ACHN (cell line): ENCODE measurements at places on chromosomes 2 and 18.
A peak's percentile ranks its signal among the peaks of the same experiment; 100 is the strongest.

GRCh38 chr18:76054156-76054555, 440.9 kb downstream of the ZNF516 start:
- no peak for DNase-seq

DNA sequence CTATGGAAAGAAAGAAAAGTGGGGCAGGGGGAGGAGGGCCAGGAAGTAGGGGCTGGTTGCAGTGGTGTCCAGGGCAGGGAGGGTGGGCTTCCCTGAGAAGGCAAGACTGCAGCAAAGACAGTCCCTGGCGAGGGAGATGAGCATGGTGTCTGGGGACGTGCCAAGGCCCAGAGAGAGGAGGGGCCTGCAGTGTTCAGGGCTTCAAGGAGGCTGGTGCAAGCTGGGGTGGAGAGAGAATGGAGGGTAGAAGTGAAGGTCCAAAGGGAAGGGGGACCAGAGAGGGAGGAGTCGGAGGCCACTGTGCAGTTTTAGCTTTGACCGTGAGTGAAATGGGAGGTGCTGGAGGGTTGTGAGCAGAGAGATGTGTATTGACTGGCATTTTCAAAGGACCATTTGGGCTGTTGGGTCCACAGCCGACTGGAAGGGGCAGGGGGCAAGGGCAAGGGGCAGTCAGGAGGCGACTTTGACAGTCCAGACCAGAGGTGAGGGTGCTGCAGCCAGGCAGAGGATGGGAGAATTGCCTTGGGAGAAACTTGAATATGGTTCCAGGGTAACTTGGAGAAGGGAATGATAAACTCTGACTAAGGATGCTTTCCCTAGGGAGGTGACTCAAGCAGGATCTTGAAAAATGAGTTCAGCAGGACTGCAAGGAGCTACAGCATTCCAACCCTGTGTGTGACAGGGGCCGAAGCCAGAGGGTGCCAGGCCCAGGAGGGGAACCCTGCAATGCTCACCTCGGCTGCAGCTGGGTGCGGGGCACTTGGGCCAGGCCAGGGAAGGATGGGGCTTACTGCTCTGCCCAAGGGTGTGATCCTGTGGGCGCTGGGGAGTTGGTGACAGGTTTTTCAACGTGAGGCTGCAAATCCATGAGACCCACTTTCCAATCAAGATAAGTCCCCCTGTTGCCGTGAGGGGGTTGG, 177.1 kb upstream of the HAAO start:
- peak; percentile 65 for DNase-seq

- no peak for DNase-seq
Observed at GRCh38 chr2:43405829-43406228, 179.4 kb upstream of the ZFP36L2 start.

GRCh38 chr2:9832586-9832985, 10.7 kb upstream of the TAF1B start:
- DNase-seq, result no peak

- no peak for DNase-seq
Observed at GRCh38 chr2:98698896-98699295, 32.0 kb downstream of the MGAT4A start.

GRCh38 chr2:20430035-20430434, 16.8 kb upstream of the RHOB start:
- no peak for DNase-seq

DNA sequence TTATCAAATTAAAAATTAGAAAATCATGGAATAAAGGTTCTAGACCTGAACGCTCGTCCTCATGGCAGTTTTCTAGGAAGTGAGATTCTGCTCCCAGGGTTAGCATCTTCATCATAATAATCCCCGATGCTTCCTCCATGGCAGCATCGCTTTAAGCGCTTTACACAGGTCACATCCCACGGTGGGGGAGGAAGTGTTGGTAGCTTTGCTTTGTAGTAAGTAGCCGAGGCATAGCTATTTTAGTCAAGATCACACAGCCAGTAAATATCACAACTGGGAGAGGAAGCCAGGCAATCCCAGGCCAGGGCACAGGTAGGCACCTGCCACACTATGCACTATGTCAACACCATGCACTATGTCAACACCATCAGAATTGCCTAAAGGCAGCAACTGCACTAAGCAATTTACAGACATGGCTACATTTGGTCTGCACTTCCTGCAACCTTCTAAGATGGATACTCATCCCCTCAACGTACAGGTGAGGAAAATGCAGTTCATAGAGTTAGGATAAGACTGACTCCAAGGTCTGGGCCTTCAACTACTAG, 205.5 kb downstream of the FBXO15 start:
- DNase-seq, result no peak

DNA sequence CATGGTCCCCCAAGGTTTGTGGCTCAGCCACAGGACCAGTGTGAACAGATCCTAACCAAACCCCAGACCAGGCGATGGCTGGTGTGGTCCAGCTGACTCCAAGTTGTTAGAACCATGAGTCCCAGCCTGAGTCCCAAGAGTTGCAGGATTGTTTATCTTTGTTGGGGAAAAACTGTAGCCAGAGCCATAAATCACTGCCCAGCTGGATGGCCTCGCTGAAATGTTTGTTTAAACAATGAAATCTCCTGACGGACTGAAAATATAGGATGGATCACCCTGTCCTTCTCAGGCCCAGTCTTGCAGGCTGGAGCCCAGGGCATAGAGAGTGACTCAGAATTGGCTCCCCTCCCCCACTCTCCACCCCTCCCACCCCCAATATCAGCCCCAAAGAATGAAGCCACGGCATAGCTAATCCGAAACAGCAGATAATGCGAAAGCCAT, 36.4 kb downstream of the PKDCC start:
- no peak for DNase-seq

DNA sequence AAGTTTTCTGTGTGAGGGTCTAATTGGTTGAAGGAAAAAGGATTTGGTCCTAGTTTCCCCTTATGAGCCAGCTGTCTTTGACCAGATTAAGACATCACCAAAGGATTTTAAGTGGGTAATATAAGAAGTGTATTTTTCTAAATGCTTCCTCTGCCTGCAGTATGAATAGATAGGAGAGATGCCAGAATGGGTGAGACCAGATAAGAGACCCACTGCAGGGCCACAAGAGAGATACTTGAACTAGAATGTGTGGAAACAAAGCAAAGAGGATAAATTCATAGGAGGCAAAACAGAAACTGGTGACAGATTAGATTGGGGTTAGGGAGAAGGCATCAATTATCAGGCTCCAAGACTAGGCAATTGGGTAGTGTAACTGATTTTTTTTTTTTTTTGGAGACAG, 1.1 kb upstream of the HDHD2 start:
- DNase-seq, result no peak

DNA sequence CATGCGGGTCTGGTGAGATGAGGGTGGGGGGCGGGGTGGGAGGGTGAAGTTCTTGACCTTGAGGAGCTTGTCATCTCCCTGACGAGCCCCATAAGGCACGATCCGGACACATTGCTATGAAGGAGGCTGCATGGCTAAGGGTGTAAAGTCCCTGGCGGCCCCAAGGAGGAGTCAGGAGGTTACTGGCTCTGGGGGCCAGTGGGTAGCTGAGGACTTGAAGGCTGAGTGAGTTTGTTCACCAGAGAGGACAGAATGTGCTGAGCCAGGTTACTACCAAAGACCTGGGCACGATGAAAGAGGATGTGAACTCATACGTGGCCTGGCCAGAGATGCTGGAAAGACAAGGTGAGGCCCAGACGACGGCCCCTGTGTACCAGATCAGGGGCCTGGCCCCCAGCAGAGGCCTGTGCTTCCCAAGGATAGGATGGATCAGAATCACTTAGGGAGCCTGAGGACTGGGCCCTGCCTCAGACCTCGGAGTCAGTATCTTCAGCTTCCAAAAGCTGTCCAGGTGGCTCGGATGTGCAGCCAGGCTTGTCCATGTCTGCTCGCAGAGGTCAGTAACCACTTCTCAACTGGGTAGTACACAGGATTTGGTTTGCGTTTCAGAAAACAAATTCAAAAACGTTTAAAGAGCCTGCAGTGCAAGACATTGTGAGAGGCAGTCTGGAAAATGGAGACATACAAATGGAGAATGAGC, 110.9 kb downstream of the RNF144A start:
- no peak for DNase-seq

DNA sequence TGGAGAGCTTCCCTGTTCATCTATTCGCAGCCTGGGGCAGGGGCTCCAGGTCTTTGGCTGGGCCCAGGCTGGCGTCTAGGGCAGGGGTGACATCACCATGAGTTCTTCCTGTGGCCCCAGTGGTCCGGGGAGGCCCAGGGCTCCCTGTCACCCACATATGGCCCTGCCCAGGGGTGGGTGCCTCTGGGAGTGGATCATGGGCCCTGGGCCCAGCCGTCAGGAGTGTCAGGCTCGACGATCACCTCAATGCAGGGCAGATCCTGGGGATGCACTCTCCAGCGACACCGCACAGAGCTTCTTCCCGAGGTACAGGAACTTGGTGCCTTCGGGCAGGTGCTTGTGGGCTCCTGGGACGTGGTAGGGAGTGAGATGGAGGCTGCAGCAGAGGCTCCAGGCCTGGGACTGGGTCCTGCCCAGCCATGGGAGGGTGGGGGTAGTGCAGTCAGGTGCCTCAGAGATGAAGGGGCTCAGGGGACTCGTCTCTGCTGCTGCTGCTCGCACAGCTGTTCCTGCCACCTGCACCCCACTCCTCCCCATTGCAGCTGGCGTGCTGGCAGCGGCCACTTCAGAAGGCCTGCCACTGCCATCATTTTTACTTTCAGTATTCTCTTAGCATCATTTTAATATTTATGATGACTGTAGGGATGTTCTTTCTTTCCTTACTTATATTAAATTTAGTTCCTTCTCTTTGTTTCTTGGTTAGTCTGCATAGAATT, 196.0 kb upstream of the VRK2 start:
- no peak for DNase-seq

GRCh38 chr2:208057108-208057507, 31.8 kb upstream of the PLEKHM3 start:
- no peak for DNase-seq

GRCh38 chr18:11962597-11962996, 18.7 kb upstream of the IMPA2 start:
- no peak for DNase-seq

GRCh38 chr2:75087736-75088135, 111.6 kb downstream of the TACR1 start:
- DNase-seq, result no peak

GRCh38 chr2:43227830-43228281, 1.4 kb upstream of the ZFP36L2 start:
- peak; percentile 71 for DNase-seq

DNA sequence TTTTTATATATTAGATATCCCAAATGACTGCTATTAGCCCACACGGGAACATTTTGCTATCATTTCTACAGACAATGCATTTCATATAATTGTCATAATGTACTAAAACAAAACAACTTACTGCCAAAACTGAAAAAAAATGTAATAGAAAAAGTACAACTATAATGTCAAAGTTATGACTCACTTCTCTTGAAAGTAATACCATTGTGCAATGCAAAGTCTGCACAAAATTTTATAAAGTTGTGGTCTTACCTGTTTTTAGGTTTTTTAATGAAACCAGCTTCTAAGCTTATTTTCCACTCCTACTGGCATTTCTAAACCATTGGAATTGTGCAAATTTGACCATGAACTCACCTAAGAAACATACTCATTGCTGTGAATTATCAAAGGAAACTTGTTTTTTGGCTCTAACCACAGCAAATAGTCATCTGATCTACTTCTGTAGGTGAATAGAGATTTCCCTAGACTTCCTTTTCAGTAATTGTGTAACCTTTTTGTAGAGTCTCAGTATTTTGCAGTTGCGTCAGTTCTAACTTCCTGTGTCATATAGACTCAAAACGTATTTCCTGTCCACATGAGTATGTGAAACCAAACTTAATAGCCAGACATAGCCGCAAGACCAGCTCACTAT, 31.9 kb upstream of the TFPI start:
- DNase-seq, result no peak

DNA sequence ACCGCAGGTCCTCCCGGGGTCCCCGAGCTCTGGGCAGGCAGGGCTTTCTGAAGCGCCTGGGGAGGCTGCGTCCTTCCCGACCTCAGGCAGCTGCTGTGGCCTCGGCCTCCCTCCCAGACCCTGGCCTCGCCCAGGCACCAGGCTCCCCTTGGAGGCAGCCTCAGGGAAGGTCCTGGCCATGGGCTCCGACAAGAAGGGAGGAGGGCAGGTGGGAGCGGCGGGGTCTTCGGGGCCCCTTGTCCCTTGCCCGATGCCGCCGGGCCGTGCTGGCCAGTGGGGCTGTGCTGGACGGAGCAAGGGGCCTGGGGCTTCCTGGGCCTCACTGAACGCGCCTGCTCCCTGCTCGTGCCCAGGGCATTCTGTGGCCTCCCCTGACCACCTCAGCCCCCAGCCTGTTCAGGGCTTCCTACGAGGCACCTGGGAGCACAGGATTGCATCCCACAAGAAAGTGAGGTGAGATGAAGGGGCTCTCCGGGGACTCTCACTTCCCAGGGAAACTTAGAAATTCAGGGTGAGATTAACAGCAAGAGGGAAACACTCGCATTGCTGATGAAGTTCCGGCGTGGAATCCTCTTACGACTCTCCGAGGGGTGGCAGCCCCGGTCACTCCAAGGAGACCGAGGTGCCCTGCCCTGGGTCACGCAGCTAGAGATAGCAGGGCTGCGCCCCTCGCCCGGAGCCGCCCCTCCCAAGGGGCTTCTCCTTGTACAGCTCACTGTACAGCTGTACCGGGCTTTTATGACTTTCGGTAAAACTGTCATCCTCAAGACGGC, 778 bp downstream of the MFSD2B start:
- no peak for DNase-seq

DNA sequence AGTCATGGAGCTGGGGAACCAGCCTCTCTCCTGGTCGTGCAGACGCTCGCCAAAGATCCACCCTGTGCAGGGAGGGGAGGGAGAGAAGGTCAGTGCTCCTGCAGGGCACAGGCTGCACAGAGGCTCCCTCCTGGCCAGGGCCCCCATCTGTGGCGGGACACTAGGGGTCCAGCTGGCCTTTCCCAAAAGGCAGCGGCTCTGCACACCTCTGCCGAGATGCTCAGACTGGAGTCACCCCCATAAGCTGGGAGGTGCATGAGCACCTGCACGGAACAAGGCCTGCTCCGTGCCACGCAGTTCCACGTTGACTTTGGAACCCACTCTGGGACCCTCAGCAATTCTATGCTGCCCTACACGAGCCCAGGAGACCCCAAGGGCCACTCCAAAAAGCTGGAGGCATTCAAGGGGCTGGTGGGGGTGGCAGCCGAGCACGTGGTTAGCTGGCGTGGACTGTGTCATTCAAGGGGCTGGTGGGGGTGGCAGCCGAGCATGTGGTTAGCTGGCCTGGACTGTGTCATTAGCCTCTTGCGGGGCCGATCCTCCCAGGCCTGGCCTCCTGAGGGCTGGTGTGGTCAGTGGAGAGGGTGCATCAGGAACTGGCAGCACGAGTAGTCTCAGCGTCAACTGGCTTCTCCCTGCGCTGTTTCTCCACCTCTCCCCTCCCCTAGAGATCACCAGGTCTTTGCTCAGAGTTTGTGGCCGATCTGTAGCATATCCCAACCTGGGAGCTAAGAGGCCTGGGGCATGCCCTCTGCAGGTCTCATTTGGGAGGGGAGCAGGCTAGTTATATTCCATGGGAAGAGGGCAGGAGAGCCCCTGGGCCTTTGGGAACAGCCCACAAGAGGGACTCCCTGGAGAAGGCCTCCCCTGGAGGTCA, 9.8 kb downstream of the SNORC start:
- DNase-seq, result no peak

DNA sequence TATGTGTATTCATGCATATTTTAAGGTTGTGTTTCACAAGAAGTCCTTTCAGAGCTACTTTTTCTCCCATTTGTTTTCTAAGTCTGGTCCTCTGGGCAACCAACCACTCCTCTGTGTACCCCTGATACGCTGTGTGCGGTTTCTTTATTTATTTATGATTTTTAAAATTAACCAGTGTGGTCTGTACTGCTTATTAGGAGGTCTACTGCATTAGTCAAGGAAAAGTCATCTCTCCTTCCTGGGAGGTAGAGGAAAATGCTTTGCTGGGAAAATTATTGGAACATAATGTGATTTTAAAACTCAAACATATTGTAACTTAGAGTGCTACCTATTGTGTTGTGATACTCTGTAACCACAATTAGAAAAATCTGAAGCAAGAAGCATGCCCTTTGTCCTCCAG, 1404.3 kb downstream of the SUCLG1 start:
- no peak for DNase-seq
